Activated CD4-positive, CD25-positive, alpha-beta regulatory T cell treated with anti-CD3 and anti-CD28 coated beads, Interleukin-2, amount 50 U/mL, for 16 hours (primary cell): ENCODE measurements at places on chromosomes 6 and 20.

DNA sequence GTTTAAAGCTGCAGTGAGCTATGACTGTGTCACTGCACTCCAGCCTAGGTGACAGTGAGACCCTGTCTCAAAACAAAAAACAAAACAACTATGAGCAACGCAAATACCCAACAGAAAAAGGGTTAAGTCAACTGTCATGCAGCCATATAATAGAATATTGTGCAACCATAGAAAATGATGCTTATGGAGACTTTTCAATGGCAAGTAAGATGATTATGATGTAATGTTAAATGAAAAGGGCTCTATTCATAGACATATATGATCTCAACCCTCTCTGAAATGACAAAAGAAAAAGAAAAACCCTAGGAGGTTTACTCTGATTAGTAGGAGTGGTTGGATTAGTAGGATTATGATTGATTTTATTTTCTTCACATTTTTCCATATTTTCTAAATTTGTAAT lies 41.3 kb upstream of the TBC1D7 start:
- DNase-seq = no peak

GRCh38 chr6:123094795-123095194 lies 98.8 kb downstream of the CLVS2 start:
- no peak for DNase-seq

DNA sequence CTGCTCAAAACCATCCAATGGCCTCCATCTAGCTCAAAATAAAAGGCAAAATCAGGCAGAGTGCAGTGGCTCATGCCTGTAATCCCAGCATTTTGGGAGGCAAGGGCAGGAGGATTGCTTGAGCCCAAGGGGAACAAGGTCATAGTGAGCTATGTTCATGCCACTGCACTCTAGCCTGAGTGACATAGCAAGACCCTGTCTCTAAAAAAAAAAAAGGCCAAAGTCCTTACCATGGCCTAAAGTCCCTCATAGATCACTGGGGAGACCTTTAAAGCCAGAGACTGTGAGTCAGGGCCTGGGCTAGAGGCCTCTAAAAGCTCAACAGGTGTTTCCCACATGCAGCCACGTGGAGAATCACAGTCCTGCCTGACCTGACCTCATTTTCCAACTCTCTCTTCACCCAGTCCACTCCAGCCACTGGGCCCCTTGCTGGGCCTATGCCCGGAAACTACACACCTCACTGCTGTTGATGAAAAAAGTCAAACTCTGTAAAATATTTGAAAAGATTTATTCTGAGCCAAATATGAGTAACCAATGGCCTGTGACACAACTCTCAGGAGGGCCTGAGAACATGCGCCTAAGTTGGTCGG lies 28.2 kb upstream of the TAB2 start:
- DNase-seq = no peak

DNA sequence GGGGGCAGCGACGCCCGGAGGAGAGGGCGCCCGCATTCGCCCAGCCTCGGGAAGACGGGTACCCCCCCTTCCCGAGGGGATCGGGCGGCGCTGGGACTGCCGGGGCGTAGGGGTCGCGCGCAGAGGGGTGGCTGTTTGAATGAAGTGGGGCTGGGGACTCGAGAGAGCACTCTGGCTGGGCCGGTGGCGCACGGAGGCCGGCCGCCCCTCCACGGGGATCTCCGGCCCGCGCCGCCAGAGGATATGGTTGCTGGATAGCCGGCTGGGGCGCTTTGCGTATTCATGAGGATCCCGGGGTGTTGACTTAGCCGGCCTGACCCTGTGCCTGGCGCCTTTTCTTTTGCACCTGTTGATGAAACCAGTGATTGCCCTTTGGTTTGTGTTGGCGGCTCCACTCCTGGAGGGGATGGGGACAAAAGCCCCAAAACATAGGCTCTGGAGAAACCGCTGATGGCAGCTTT lies 469 bp downstream of the SYNJ2 start:
- DNase-seq = no peak

GRCh38 chr6:79909517-79909916 lies 37.8 kb downstream of the ELOVL4 start:
- DNase-seq = no peak
